Subcutaneous adipose tissue (tissue), 4 donors: ENCODE measurements at places on chromosomes 12 and 14. TPM values are rescaled to one million over a fixed set of nuclear protein-coding genes. Genes with fewer than 3 reads are reported as not detected.

BCAT1 gene
- 127 TPM for total RNA-seq

KRT72 gene
- total RNA-seq: not detected

CCDC175 gene
- not detected for total RNA-seq

ISM2 gene
- total RNA-seq: not detected

SERPINA10 gene
- not detected for total RNA-seq

CCDC177 gene
- total RNA-seq: not detected

ACOT6 gene
- not detected for total RNA-seq

GALNT8 gene
- 0.33 TPM for total RNA-seq

LYSET gene
- 24.5 TPM for total RNA-seq

NPFF gene
- not detected for total RNA-seq

NDRG2 gene
- 293 TPM for total RNA-seq

PSMD9 gene
- total RNA-seq: 92.7 TPM

KCNC2 gene
- total RNA-seq: not detected

ERP27 gene
- 0.94 TPM for total RNA-seq

TMEM132C gene
- total RNA-seq: 67.8 TPM

RTL1 gene
- not detected for total RNA-seq

PPM1H gene
- total RNA-seq: 1.5 TPM

TMEM30B gene
- total RNA-seq: 2.0 TPM

KRT75 gene
- total RNA-seq: not detected

TIGAR gene
- total RNA-seq: 3.1 TPM

TAS2R9 gene
- total RNA-seq: not detected

STXBP6 gene
- 5.4 TPM for total RNA-seq

CCDC38 gene
- not detected for total RNA-seq

DPY19L2 gene
- total RNA-seq: 13.8 TPM

BIN2 gene
- total RNA-seq: 4.6 TPM
